ENCODE measurements at places on chromosomes 7 and 10. TPM values are rescaled to one million over a fixed set of nuclear protein-coding genes. Genes with fewer than 3 reads are reported as not detected.

Gene ITPRIP
- total RNA-seq = 21.6 TPM

Gene PRLHR
- not detected for total RNA-seq

Gene VWA2
- total RNA-seq = 6.5 TPM

Gene EVX1
- total RNA-seq = not detected

Gene PDE1C
- total RNA-seq = 5.5 TPM

Gene TEX47
- not detected for total RNA-seq

Gene SPDYE1
- not detected for total RNA-seq

Gene LIPN
- 0.41 TPM for total RNA-seq

Gene HDAC9
- 22.1 TPM for total RNA-seq

Gene SNX10
- 72.0 TPM for total RNA-seq

Gene RAB19
- 11.5 TPM for total RNA-seq

GRCh38 chr10:123517426-123517825 lies 148.7 kb upstream of the GPR26 start:
- no peaks in the 10 kb centered on the region for H3K27me3 ChIP-seq
- no peaks in the 10 kb centered on the region for H3K4me1 ChIP-seq
- no peak for DNase-seq
- no peaks in the 10 kb centered on the region for H3K36me3 ChIP-seq

DNA sequence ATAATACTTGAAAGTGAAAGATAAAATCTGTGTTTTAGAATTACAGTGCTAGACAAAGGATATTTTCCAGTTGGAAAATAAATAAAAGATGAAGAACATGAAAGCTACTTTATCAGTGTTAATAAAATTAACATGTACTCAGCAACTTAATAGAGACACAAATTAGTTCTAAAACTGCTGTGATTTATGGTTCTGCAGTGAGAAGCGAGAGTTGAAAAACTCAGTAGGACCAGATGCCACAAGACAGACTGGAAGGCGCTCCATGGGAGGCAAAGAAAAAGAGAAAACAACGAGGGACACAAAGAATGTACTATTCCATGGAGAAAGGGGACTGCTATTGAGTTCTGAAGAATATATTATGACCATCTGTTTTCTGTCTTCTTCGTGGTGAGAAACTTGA lies 590.4 kb downstream of the PHTF2 start:
- DNase-seq = no peak
- no peaks in the 10 kb centered on the region for H3K27me3 ChIP-seq
- no peak overlapping the region for H3K4me3 ChIP-seq
- no peaks in the 10 kb centered on the region for H3K36me3 ChIP-seq
- no peak overlapping the region for H3K27ac ChIP-seq

GRCh38 chr7:127997226-127997922 lies 33.9 kb downstream of the LRRC4 start:
- DNase-seq = no peak
- no peaks in the 10 kb centered on the region for H3K36me3 ChIP-seq
- H3K4me3 ChIP-seq = no peak overlapping the region
- no peak overlapping the region for H3K27ac ChIP-seq

DNA sequence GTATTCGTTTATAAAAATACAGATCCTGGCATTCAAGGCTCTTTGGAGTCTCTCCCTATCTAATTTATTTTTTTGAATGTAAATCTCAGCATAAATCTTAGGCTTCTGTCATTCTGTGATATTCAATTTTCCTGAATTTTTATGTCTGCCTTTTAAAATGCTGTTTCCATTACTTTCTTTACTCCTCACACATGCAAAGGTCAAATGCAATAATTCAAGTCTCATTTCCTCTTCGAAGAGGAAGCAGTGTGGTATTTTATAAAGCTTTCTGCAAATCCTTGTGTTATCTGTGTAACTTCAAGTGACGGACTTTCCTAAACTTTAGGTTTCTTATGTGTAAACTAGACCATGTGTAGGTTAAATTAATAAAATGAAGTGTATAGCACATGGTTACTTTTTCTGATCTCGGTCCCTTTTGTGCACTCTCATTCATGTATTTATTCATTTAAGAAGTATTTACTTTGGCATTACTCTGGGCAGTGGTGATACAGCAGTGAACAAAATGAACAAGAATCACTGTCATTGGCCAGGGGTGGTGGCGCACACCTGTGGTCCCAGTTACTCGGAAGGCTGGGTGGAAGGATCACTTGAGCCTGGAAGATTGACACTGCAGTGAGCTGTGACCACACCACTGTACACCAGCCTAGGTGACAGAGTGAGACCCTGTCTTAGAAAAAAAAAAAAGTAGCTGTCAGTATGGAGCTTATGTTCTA lies 332.2 kb downstream of the EXOC4 start:
- no peak overlapping the region for H3K27ac ChIP-seq
- no peaks in the 10 kb centered on the region for H3K36me3 ChIP-seq
- no peak for DNase-seq
- H3K4me1 ChIP-seq = no peaks in the 10 kb centered on the region
- no peak overlapping the region for H3K4me3 ChIP-seq

GRCh38 chr7:117285826-117286225 lies 37.0 kb downstream of the WNT2 start:
- no peaks in the 10 kb centered on the region for H3K27me3 ChIP-seq
- H3K4me3 ChIP-seq = no peak overlapping the region
- no peaks in the 10 kb centered on the region for H3K36me3 ChIP-seq
- no peaks in the 10 kb centered on the region for H3K4me1 ChIP-seq
- no peak overlapping the region for H3K27ac ChIP-seq
- DNase-seq = no peak

DNA sequence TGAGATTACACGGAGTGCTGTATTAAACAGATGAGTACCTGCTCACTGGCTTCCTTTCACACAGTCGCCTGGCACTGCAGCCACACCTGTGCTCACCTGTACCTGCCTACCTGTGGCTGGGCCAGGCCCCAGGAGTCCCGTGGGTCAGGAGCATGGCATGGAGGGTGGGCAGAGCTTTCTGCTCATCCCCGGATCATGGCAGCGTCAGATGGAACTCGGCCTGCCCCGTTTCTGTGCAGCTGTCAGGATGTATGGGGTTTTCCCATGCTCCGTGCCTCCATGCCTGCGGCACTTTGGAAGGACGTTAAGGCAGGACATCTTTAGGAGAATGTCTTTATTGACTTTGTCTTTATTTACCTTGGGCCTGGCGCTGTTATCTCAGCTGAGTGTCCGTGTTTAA lies 112.2 kb downstream of the MGMT start:
- H3K4me3 ChIP-seq = no peak overlapping the region
- H3K27ac ChIP-seq = no peak overlapping the region
- H3K36me3 ChIP-seq = no peaks in the 10 kb centered on the region
- no peaks in the 10 kb centered on the region for H3K27me3 ChIP-seq
- no peaks in the 10 kb centered on the region for H3K4me1 ChIP-seq
- DNase-seq = no peak

- no peaks in the 10 kb centered on the region for H3K36me3 ChIP-seq
- H3K27me3 ChIP-seq = no peaks in the 10 kb centered on the region
- H3K27ac ChIP-seq = peak overlapping the region; percentile 68
Measured at GRCh38 chr7:20220921-20221547, 3.9 kb upstream of the MACC1 start.

DNA sequence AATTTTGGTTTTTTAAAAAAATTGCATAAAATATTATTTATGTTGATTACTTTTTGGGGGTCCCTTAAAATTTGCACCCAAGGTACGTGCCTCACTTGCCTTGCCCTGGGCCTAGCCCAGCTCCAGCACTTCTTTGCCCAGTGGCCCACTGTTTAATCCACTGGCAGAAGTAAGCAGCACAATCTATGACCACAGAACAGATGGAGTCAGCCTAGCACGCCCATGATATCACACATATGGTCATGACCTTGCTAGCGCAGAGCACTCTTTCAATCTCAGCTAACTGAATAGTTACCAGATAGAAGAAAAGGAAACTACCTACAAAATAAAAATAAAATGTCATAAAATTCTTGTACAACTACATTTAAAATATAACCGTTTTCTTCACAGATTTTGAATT lies 5.6 kb downstream of the OGA start:
- no peak overlapping the region for H3K4me3 ChIP-seq
- H3K36me3 ChIP-seq = no peaks in the 10 kb centered on the region
- no peak overlapping the region for H3K27ac ChIP-seq
- DNase-seq = no peak
- peaks cover 3% of the 10 kb centered on the region for H3K4me1 ChIP-seq

- H3K27me3 ChIP-seq = no peaks in the 10 kb centered on the region
- no peak overlapping the region for H3K27ac ChIP-seq
- no peaks in the 10 kb centered on the region for H3K4me1 ChIP-seq
- no peak for DNase-seq
Measured at GRCh38 chr10:23238015-23238414, 45.9 kb downstream of the PTF1A start.

DNA sequence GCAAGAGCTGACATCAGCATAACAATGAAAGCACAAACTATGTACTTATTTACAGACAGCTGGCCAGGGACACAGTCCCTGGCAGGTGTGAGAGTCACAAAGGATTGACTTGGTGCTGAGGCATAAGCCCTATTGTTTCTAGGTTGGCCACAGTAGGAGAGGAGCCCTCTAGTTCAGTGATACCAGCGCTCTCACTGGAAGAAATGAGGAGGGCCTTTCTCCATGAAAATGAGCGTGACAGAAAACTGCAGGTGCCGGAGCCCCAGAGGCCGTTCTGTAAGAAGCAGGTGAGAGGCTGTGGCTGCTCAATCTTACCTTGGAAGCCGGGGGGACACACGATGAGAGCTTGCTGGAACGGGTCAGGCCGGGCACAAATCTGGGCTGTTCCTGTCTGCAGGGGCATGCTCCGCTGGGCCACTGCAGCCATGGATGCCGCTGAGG lies 90.5 kb downstream of the CLEC2L start:
- H3K27me3 ChIP-seq = no peaks in the 10 kb centered on the region
- no peak overlapping the region for H3K4me3 ChIP-seq
- no peak overlapping the region for H3K27ac ChIP-seq

DNA sequence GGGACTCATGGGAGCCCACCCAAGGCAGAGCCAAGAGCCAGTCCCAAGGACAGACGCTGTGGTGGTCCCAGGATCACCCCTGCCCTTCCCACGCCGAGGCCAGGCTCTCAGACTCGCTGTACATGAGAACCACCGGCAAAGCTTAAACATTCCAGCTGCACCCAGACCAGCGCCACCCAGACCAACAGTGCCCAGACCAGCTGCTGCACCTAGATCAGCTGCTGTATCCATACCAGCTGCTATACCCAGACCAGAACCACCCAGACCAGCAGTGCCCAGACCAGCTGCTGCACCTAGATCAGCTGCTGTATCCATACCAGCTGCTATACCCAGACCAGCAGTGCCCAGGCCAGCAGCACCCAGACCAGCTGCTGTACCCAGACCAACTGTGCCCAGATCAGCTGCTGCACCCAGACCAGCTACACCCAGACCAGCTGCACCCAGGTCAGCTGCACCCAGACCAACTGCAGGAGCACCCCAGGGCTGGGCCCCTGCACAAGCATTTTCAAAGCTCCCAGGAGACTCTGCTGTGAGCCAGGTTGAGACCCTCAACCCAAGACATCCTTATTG lies 47.9 kb upstream of the CNPY1 start:
- no peak for DNase-seq
- no peaks in the 10 kb centered on the region for H3K4me1 ChIP-seq
- H3K27me3 ChIP-seq = no peaks in the 10 kb centered on the region
- H3K27ac ChIP-seq = no peak overlapping the region

- H3K27me3 ChIP-seq = no peaks in the 10 kb centered on the region
- DNase-seq = no peak
- no peak overlapping the region for H3K27ac ChIP-seq
- H3K36me3 ChIP-seq = no peaks in the 10 kb centered on the region
- no peaks in the 10 kb centered on the region for H3K4me1 ChIP-seq
- H3K4me3 ChIP-seq = no peak overlapping the region
Measured at GRCh38 chr10:50260791-50261281, 9.5 kb upstream of the ASAH2 start.

DNA sequence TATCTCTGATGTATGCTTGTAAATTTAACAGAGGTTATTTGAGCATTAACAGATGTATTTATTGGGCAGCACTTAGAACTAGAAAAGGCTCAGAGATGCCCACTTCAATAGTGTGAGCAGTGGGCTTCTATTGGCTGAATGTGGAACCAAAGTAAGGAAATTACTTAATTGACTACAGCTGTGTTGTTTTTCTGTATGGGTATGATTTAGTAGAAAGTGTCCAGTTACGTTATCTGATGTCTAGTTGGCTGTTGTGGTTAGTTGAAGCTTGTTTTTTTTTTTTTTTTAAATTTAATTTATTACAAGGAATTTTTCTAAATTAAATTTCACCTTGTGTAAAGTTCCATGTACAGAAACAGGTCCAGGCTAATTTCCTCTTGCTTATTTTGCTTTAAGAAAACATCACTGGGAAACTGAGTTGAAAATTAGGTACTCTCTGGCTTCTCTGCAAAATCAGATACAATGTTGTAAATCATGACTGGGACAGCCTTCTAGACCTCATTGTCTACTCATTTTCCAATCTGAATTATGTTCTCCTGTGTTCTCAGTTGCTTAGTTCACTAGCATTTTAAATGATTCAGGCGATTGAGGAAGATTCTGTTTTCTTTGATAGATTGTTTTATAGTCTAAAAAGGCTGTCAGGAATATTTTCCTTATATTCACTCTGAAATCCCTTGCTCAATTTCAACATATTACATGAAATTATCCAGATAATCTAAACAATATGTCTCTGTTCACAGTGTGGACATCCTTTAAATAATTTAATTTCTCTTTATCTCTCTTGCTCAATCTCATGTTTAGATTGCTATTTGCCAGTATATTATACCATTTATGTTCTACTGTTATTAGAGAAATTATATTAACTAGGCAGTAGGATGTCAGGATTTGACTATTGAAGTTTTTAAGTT lies 53.0 kb downstream of the PHF14 start:
- H3K4me1 ChIP-seq = no peaks in the 10 kb centered on the region
- DNase-seq = no peak
- peaks cover 7% of the 10 kb centered on the region for H3K36me3 ChIP-seq
- no peaks in the 10 kb centered on the region for H3K27me3 ChIP-seq

DNA sequence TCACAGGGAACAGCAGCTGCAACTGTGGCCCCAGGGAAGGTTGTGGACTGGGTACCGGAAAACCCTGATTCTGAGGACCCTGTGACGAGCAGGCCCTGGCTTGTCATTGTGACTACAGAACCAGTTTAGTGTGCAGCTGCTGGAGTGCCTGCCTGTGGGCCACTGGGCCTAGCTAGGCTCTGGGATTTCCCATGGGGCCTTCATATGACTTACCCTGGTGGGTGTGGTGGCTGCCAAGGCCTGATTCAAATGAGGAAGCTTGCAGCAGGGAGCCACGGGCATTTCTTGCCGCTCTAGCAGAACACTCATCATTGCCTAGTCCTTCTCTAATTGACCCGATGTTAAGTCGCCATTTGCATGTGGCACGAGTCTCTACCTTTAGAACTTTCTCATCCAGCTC lies 14.7 kb upstream of the CAMK2G start:
- H3K27me3 ChIP-seq = no peaks in the 10 kb centered on the region
- H3K4me1 ChIP-seq = peaks cover 22% of the 10 kb centered on the region
- no peak overlapping the region for H3K27ac ChIP-seq

DNA sequence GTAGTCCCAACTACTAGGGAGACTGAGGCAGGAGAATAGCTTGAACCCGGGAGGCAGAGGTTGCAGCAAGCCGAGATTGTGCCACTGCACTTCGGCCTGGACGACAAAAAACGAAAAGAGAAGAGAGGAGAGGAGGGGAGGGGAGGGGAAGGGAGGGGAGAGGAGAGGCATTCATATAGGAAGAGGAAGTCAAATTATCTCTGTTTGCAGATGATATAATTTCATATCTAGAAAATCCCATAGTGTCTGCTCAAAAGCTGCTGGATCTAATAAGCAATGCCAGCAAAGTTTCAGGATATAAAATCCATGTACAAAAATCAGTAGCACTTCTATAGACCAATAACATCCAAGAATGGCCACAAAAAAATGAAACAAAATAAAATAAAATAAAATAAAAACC lies 120.3 kb downstream of the LMBR1 start:
- no peaks in the 10 kb centered on the region for H3K4me1 ChIP-seq
- no peaks in the 10 kb centered on the region for H3K36me3 ChIP-seq
- no peaks in the 10 kb centered on the region for H3K27me3 ChIP-seq
- no peak overlapping the region for H3K27ac ChIP-seq
- no peak overlapping the region for H3K4me3 ChIP-seq
- no peak for DNase-seq
